ENCODE measurements at places on chromosomes 2 and 18.
A peak's percentile ranks its signal among the peaks of the same experiment; 100 is the strongest.

- DNase-seq: no peak
Measured at GRCh38 chr2:23654756-23655155, 269.8 kb downstream of the KLHL29 start.

- peak; percentile 51 for DNase-seq
Measured at GRCh38 chr2:9752441-9753275, 90.6 kb upstream of the TAF1B start.

- peak; percentile 72 for DNase-seq
Measured at GRCh38 chr2:60806988-60807681, 51.1 kb downstream of the PAPOLG start.

DNA sequence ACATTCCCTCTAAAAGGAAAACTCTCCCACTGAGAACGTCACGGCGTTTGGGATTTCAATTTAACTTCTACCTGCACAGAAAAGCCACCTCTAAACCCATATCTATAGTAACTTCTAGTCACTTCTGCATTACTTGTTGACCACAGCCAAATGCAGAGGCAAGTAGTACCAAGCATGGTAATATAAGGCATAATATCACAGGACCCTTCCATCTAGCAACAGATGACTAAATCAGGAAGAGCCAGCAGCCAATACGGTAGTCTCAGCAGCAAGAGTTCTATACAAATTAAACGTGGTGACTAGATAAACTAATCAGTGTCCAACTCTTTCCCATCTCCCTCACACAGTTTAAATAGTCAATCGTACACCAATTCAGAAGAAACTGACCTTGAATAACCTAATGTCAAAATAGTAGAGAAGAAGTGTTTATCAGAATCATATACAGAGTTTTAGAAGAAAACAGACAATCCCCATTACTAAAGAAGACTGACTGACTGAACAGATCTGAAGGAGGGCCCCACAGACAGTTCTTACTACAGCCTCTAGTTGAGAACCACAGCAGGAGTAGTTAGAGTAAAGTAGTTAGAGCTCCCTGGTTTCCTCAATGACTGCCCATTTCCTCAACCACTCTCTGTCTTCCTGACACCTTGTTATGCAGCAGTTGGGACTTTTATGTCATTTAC lies 30.0 kb downstream of the MEMO1 start:
- DNase-seq: peak; percentile 56

- DNase-seq: no peak
Measured at GRCh38 chr2:236209535-236209934, 41.3 kb upstream of the GBX2 start.

DNA sequence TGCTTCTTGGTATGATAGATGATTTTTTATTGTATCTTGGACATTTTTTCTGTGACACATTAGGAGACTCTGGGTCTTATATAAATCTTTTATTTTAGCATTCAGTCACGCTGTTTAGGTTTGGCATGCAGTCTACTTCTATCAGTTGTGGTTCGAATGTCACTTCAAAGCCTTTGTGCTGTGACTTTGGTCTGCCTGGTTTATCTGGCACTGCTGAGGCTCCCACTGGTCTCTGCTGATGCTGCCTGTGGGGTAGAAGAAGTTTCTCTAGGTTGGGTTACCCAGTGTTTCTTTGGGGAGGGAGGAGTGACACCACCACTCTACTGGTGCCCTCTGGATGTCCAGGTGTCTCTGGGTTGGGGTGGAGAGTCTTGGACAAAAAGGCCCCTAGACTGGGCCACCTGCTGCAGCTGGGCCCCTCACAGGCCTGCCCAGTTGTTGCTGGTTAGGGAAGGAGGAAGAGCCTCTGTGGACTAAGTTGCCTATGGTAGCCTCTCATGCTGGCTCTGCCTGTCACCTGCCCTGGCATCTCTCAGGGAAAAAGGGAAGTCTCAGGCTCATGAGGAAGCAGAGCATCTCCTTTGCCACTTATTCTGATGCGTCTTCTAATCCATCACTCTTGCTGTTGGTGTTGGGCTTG lies 115.4 kb upstream of the HS6ST1 start:
- DNase-seq: no peak

GRCh38 chr2:8680822-8681760 lies 765 bp upstream of the ID2 start:
- DNase-seq: peak; percentile 82

- DNase-seq: peak; percentile 3
Measured at GRCh38 chr18:56475250-56475649, 163.1 kb downstream of the TXNL1 start.

GRCh38 chr2:168345601-168346000 lies 98.2 kb upstream of the STK39 start:
- DNase-seq: no peak

DNA sequence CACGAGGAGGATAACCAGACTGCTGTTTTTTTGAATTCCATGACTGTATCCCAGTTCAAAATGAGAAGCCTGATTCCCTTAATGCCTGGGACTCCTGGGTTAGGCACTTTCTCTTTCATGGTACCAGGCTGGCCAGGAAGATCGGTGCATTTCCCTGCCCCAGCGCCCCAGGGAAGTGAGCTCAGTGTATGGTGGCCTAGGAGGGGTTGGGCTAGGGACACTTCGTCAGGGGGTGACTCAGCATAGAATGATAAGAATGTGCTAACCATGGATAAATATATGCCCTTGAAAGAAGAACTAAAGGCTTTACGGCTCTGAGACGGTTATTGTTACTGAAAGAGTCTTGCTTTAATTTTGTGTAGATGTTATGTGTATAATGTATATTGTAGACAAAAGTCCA lies 27.5 kb upstream of the FAM237A start:
- peak; percentile 37 for DNase-seq

- peak; percentile 80 for DNase-seq
Measured at GRCh38 chr2:160429248-160430000, 64.2 kb downstream of the RBMS1 start.

GRCh38 chr2:111122631-111123421 lies 2.1 kb downstream of the BCL2L11 start:
- peak; percentile 84 for DNase-seq

DNA sequence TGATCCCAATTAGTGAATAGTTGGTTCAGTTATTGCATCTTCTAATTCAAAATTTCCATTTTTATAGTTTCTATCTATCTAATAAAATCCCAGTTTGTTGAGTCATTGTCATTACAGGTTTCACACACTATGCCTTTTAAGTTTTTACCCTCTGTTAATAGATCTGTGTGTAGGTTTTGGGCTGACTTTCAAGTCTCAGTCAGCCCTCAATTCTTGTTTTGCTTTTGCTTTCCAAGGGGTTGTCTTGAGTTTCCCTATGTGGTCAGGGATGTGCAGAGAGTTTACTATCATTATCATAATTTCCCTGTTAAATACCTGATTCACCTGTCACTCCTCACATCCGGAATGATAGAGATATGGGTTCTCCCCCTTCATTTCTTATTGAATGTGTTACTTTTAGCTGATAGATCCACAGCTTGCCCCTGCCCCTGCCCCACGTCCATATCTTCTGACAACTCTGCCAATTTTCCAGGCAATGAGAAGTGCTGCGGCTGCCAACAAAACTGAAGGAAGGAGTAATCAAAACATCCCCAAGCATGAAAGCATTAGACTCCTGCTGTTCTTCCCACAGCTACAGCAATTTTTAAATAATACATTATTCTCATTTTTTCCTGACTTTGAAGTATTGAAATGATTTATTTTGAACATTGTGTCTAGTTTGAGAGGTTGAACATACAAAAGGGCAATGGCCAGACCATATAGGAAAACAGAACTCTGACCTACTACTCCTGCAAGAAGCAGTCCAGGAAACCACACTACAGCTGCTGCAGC lies 1064.8 kb downstream of the SUCLG1 start:
- DNase-seq: no peak

DNA sequence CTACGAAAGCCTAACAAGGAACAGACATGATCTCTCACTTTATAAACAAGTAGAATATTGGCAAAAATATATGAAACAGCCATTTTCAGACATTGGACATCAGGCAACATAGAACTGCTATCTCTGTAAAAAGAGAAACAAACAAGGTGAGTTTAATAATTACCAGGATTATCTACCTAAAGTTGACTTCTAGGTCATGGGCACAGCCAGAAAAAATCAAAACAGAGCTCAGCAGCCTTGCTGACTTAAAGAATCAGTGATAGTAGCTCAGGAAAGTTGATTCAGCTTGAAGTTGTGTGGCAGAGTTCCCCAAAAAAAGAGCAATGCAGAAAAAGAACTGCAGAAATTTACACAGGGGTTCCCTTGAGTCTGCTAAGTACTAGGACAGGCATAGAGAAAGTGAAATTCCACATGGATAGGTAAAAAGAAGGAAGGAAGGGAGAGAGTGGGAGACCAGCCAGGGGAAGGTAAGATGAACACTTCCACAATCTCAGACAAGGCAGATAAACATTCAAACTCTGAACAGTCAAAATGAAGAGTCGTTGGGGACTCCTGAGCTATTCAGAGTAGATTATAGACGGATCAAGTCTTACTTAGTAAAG lies 102.0 kb downstream of the EXOC6B start:
- DNase-seq: no peak

- no peak for DNase-seq
Measured at GRCh38 chr2:197311421-197312033, 947 bp upstream of the ANKRD44 start.

GRCh38 chr2:11395389-11395788 lies 51.0 kb upstream of the ROCK2 start:
- no peak for DNase-seq

DNA sequence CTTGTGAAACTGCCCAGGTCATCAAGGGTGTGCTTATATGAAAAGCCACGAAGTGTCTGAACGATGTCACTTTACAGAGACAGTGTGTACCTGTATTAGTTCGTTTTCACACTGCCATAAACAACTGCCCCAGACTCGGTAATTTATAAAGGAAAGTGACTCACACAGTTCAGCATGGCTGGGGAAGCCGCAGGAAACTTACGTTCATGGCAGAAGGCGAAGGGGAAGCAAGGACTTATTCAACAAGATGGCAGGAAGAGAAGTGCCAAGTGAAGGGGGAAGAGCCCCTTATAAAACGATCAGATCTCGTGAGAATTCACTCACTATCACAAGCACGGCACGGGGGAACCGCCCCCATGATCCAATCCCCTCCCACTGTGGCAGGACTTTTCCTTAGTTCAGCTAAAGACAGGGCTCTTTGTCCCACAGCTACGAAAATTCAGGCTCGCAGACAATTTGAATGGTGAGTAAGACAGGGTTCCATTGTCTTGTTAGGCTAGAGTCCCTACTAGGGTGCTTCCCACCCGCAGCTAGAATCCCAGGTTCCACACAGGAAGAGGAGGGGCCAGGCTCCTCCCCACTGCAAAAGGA lies 20.1 kb downstream of the TMEM177 start:
- DNase-seq: no peak

DNA sequence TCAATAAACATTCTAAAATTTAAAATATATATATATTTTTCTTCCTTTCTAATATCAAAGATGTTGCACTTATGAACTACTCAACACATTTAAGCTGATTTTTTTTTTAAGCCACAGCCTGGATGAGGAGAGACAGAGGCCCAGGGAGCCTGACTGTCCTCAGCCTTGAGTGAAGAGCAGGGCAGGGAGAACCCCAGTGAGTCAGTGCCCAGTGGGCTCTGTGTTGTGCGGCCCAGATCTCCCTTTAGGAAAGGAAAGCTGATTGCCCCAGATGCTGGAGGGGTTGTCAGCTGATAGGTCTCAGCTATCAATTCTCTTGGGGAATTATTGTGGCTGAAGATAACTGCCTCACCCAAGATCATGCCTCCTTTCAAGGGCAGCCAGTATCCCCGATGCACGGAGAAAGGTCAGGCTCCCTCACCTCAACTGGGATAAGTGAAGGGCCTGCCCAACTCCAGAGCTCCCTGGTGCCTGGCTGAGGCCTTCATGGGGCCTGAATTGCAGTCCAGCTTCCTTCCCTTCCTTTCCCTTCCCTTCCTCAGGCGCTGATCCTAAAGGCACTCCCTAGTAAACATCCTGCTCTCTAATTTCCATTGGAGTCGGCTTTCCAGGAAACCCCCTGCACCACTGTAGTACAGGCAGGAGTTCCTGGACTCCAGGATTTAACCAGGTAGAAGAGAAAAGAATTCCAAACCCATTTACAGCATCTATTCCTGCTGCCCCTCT lies 106.9 kb upstream of the ATL2 start:
- no peak for DNase-seq

- no peak for DNase-seq
Measured at GRCh38 chr18:59898609-59899297, 1.0 kb upstream of the PMAIP1 start.

- DNase-seq: no peak
Measured at GRCh38 chr2:21415234-21415633, 291.5 kb downstream of the TDRD15 start.
